ENCODE measurements at places on chromosomes 7 and 10. TPM values are rescaled to one million over a fixed set of nuclear protein-coding genes. Genes with fewer than 3 reads are reported as not detected.

LHPP gene
- 16.8 TPM for total RNA-seq

ASZ1 gene
- not detected for total RNA-seq

TMEM225B gene
- total RNA-seq: 1.4 TPM

MMP21 gene
- 0.24 TPM for total RNA-seq

GSTO2 gene
- 1.2 TPM for total RNA-seq

ENTPD1 gene
- 47.1 TPM for total RNA-seq

OPN4 gene
- total RNA-seq: not detected

ATAD1 gene
- 49.3 TPM for total RNA-seq

GFRA1 gene
- total RNA-seq: not detected

GALNT17 gene
- not detected for total RNA-seq

GRID1 gene
- total RNA-seq: not detected

PTN gene
- not detected for total RNA-seq

TAC1 gene
- total RNA-seq: not detected

ELMO1 gene
- total RNA-seq: 127 TPM

KCNH2 gene
- 0.91 TPM for total RNA-seq

EBF3 gene
- total RNA-seq: not detected

PRSS37 gene
- total RNA-seq: not detected

CYP2C19 gene
- total RNA-seq: not detected

HOGA1 gene
- not detected for total RNA-seq

FEZF1 gene
- not detected for total RNA-seq

DENND2A gene
- not detected for total RNA-seq

SPDYE5 gene
- not detected for total RNA-seq

KLF14 gene
- total RNA-seq: not detected

FGL2 gene
- total RNA-seq: 4.4 TPM

PLA2G12B gene
- total RNA-seq: not detected

ANKRD30A gene
- total RNA-seq: not detected

HOXA3 gene
- total RNA-seq: not detected

MBL2 gene
- total RNA-seq: not detected

NDUFB2 gene
- total RNA-seq: 162 TPM

SERPINE1 gene
- not detected for total RNA-seq

TMEM72 gene
- total RNA-seq: not detected

SPAM1 gene
- not detected for total RNA-seq

HOXA7 gene
- not detected for total RNA-seq

C10orf90 gene
- total RNA-seq: not detected

ARL4A gene
- total RNA-seq: 11.4 TPM

POLR3A gene
- total RNA-seq: 26.1 TPM

ARHGEF35 gene
- total RNA-seq: 3.6 TPM

WIPF3 gene
- not detected for total RNA-seq

C10orf53 gene
- total RNA-seq: not detected

ABI1 gene
- total RNA-seq: 86.6 TPM

SAP25 gene
- total RNA-seq: 20.9 TPM

GBX1 gene
- not detected for total RNA-seq

AKR1C8 gene
- 1.4 TPM for total RNA-seq

TCERG1L gene
- total RNA-seq: 0.07 TPM

TFPI2 gene
- total RNA-seq: not detected
